ENCODE measurements at places on chromosomes 5 and 9. TPM values are rescaled to one million over a fixed set of nuclear protein-coding genes. Genes with fewer than 3 reads are reported as not detected.

DNA sequence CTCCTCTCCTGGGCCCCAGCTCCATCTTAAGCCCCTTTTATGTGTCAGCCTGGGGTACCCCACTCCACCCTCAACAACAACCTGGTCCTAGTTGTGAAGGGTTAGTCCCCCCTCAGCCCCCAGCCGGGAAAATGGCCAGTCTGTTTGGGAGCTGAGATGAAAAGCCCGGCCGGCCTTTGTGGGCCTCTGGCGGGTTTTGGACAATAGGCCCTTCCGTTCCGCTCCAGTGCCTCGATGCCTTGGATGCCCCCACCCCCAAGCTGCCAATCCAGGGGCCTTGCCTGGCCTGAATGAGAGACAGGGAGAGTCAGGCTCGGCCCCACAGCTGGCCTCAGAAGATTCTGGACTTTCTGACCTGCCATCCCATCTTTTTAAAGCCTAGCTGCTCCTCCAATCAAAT lies 9.2 kb downstream of the CNTFR start:
- H3K4me1 ChIP-seq = peaks cover 41% of the 10 kb centered on the region
- peaks cover 95% of the 10 kb centered on the region for H3K27me3 ChIP-seq
- DNase-seq = peak; percentile 48
- H3K27ac ChIP-seq = no peak overlapping the region
- H3K36me3 ChIP-seq = no peaks in the 10 kb centered on the region
- 0 out of 2 replicates have a peak overlapping the region, but pooled peaks have one; percentile 62 for H3K4me3 ChIP-seq

DNA sequence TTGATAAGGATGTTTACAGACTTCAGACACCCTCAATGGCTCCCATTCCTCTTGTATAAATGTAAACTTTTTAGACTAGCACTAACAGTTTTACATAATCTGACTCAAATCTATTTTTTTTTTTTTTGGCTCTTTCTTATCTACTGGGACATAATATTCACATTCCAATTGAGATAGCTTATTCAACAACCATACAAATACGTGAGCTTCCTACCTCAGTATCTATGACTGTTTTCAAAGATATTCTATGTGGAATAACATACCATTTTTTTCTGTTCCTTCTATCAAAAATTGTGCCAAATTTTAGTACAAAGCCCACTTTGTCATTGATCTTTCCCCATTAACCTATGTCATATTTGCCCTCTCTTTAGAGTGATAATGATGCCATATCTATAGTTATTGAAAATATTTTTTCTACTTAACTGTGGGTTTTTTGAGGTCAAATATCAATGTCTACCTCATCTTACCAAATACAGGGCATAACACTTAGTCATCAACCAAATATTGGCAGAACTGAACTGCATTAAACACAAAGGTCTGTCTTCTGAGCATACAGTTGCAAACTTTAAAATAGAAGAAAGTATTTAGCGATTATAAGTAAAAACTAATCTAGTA lies 482.6 kb downstream of the PTPRD start:
- H3K27ac ChIP-seq = no peak overlapping the region
- DNase-seq = no peak
- no peaks in the 10 kb centered on the region for H3K27me3 ChIP-seq
- H3K4me3 ChIP-seq = no peak overlapping the region

GRCh38 chr9:129069862-129070641 lies 10.9 kb upstream of the DOLPP1 start:
- no peaks in the 10 kb centered on the region for H3K27me3 ChIP-seq
- no peak overlapping the region for H3K4me3 ChIP-seq
- H3K27ac ChIP-seq = peak overlapping the region; percentile 85

DOCK2 gene
- 5.5 TPM for polyA plus RNA-seq

GRCh38 chr5:73300337-73301207 lies 127.6 kb downstream of the TMEM174 start:
- peaks cover 58% of the 10 kb centered on the region for H3K4me1 ChIP-seq
- H3K27ac ChIP-seq = no peak overlapping the region
- no peaks in the 10 kb centered on the region for H3K36me3 ChIP-seq

GRCh38 chr9:100939636-100940035 lies 88.9 kb upstream of the PLPPR1 start:
- H3K36me3 ChIP-seq = no peaks in the 10 kb centered on the region
- no peak for DNase-seq
- H3K27me3 ChIP-seq = no peaks in the 10 kb centered on the region
- H3K27ac ChIP-seq = no peak overlapping the region
- no peak overlapping the region for H3K4me3 ChIP-seq

DNA sequence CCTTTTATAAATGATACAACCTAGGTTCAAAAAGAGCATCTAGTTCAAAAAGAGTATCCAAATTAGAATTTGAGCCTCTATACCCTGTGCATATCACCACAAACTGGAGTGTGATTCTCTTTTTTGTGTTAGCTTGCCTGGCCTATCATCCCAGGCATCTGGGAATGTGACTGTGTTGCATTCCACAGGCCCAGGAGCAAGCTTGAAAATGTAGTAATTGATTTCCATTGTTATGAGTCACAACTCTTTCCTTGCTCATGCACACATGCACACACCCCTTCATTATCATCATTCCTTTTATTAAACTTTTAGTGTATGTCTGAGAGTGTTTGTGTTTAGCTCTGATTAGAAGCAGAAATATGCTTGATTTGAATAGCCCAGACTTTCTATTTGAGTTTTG lies 75.2 kb downstream of the FCHO2 start:
- no peaks in the 10 kb centered on the region for H3K27me3 ChIP-seq
- peak overlapping the region; percentile 86 for H3K27ac ChIP-seq
- H3K4me1 ChIP-seq = peaks cover 18% of the 10 kb centered on the region
- H3K36me3 ChIP-seq = no peaks in the 10 kb centered on the region

TPPP gene
- polyA plus RNA-seq = 0.38 TPM

DNA sequence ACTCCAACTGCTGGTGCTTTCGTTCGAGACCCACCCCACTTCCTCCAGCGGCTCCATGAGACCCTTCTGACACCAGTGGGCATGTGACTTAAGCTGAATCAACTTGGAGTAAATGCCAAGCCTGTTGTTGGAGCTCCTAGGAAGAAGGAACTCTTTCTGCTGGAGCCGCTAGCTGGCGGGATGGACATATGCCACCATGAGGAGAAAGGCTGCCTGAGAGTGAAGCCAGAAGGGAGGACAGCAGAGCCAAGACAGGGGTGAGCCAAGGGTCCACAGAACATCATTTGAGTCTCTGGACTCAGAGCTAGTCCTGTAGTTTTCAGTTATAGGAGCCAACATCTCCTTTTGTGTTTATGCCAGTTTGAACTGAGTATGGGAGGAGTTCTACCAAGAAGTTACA lies 35.9 kb downstream of the ANXA6 start:
- H3K36me3 ChIP-seq = peaks cover 7% of the 10 kb centered on the region
- H3K27ac ChIP-seq = no peak overlapping the region
- H3K4me3 ChIP-seq = no peak overlapping the region

ZDHHC11B gene
- polyA plus RNA-seq = 0.83 TPM

DNA sequence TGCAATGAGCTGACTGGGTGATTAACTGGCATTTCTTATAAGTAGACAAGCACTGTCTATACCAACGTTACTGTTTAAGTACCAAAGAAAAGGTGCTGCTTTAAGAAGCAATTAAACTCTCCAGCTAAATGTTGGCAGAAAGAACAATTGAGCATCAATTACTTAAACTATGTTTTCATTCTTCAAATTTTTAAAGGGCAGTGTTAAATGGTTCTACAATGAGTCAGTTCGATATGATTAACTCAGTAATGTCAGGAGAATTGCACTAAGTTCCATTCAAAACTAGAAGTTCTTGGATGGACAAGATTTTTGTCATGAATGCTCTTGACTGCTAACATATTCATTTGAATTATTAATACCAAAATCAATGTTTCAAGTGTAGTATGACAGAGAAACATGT lies 593.7 kb downstream of the DNAH5 start:
- no peaks in the 10 kb centered on the region for H3K4me1 ChIP-seq
- no peaks in the 10 kb centered on the region for H3K36me3 ChIP-seq
- H3K4me3 ChIP-seq = no peak overlapping the region
- no peak for DNase-seq

- peak overlapping the region; percentile 12 for H3K27ac ChIP-seq
- no peak overlapping the region for H3K4me3 ChIP-seq
- no peaks in the 10 kb centered on the region for H3K36me3 ChIP-seq
- DNase-seq = no peak
These were observed 40.0 kb downstream of the DAPK1 start for GRCh38 chr9:87537625-87538024.

DNA sequence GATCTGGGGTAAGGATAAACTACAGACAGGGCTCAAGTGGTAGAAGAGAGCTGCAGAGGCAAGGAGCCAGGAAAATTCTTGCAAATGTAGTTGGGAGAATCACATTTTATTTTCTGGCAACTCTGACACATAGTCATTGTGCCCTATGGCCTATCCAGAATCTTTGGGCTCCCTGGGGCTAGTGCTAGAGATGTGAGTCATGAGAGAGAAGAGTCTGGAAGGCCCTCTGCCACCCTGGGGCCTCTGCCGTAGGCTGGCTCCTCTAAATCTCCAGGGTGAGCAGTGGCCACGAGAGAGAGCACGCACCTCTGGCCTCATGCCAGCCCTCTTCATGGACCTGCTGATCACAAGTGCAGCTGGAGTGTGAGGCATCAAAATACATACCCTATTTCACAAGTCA lies 74.3 kb upstream of the SSBP2 start:
- no peaks in the 10 kb centered on the region for H3K4me1 ChIP-seq
- H3K36me3 ChIP-seq = no peaks in the 10 kb centered on the region
- no peak for DNase-seq
- H3K27ac ChIP-seq = no peak overlapping the region
- H3K27me3 ChIP-seq = no peaks in the 10 kb centered on the region

LAMC3 gene
- 8.2 TPM for polyA plus RNA-seq

CHSY3 gene
- 0.44 TPM for polyA plus RNA-seq

- no peaks in the 10 kb centered on the region for H3K4me1 ChIP-seq
- DNase-seq = no peak
- no peak overlapping the region for H3K27ac ChIP-seq
- no peak overlapping the region for H3K4me3 ChIP-seq
- H3K27me3 ChIP-seq = no peaks in the 10 kb centered on the region
These were observed 209.4 kb upstream of the IL12B start for GRCh38 chr5:159539678-159540077.

DNA sequence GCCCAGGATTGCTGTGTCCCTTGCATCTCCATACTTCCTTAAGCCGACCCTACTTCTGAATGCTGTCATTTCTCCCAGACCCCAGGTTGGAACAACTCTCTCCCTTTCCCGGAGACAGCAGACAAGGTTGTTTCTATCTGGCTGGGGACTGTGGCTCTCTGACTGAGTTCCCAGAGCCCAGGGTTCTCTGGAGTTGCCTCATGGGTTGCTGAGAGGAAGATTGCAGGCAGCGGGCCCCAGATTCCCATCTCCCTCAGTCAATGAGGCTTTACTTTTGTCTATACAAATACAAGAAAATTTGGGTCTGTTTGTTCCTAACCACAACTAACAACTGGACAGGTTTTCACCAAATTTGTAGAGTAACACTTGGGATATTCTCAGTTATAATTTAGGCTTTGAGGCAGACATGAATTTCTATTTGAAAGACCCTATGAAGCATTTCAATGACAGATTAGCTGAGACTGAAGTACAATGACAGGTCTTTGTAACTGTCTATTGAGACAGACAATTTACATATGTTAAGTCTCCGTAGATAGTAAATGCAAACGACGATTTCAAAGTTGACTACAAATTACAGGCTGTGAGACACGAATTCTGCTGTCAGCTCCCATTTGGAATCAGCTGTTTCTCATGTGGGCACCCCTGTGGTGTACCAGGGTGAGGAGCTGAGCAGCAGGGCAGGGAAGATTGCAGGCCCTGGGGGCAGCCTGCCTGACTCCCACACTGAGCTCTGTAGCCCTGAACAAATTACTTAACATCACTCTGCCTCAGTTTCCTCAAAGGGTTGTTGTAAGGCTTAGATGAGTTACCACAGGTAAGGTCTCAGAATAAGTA lies 107.5 kb downstream of the ATP10B start:
- no peak overlapping the region for H3K27ac ChIP-seq
- no peaks in the 10 kb centered on the region for H3K27me3 ChIP-seq
- no peaks in the 10 kb centered on the region for H3K36me3 ChIP-seq

- H3K4me3 ChIP-seq = no peak overlapping the region
- H3K27ac ChIP-seq = no peak overlapping the region
- H3K27me3 ChIP-seq = no peaks in the 10 kb centered on the region
- DNase-seq = no peak
These were observed 159.4 kb upstream of the FER start for GRCh38 chr5:108588323-108588722.

ARHGEF28 gene
- polyA plus RNA-seq = 0.64 TPM

GRCh38 chr5:73644385-73644963 lies 18.5 kb downstream of the ARHGEF28 start:
- DNase-seq = peak; percentile 49
- H3K27me3 ChIP-seq = no peaks in the 10 kb centered on the region
- no peak overlapping the region for H3K27ac ChIP-seq
- H3K4me1 ChIP-seq = peaks cover 16% of the 10 kb centered on the region
- no peak overlapping the region for H3K4me3 ChIP-seq

GRCh38 chr9:110224583-110224982 lies 16.6 kb upstream of the C9orf152 start:
- no peak overlapping the region for H3K27ac ChIP-seq
- H3K27me3 ChIP-seq = no peaks in the 10 kb centered on the region
- no peaks in the 10 kb centered on the region for H3K36me3 ChIP-seq
- H3K4me3 ChIP-seq = no peak overlapping the region

DNA sequence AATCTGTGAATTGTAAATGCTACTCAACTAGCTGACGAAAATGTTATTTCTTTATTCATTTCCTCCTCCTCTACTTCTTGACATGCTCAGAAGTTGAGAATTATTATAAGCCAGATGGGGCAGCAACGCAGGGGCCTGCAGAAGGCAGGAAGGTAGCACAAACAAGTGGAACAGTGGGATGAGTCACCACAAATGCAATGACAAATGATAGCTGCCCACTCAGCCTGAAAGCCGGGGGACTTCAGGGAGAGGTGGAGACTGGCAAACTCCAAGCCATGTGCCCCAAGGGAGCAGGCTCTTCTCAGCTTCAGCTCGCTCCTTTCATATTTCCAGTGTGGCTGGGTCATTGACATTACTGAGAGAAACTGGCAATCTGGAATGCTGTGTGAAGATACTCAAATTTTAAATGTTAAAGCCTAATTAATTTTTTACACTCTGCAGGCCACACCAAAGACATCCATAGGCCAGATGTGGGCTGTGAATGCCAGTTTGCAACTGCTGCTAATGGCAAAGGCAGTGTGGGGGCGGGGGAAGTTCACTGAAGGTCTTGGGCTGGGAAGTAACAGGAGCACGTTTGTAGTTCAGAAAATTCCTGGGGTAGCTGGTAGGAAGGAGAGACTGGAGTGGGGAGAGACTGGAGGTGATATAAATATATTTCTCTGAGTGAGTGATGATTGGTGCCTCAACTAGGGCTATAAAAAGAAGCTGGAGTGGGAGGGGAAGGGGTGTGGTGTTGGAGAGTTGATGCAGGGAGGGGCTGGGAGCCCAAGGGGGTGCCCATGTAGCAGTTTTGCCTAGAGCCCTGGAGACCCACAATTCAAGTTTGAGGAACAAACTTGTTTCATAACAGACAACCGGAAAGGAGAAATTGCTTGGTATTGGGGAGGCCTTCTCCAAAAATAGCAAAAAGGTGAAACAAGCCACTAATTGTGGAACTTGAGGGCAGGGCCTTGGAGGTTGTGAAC lies 20.8 kb upstream of the ADRB2 start:
- H3K27ac ChIP-seq = no peak overlapping the region
- peak; percentile 22 for DNase-seq
- no peaks in the 10 kb centered on the region for H3K4me1 ChIP-seq
- no peaks in the 10 kb centered on the region for H3K36me3 ChIP-seq
- no peaks in the 10 kb centered on the region for H3K27me3 ChIP-seq
